ENCODE measurements at places on chromosomes 16 and 17. TPM values are rescaled to one million over a fixed set of nuclear protein-coding genes. Genes with fewer than 3 reads are reported as not detected.

DNA sequence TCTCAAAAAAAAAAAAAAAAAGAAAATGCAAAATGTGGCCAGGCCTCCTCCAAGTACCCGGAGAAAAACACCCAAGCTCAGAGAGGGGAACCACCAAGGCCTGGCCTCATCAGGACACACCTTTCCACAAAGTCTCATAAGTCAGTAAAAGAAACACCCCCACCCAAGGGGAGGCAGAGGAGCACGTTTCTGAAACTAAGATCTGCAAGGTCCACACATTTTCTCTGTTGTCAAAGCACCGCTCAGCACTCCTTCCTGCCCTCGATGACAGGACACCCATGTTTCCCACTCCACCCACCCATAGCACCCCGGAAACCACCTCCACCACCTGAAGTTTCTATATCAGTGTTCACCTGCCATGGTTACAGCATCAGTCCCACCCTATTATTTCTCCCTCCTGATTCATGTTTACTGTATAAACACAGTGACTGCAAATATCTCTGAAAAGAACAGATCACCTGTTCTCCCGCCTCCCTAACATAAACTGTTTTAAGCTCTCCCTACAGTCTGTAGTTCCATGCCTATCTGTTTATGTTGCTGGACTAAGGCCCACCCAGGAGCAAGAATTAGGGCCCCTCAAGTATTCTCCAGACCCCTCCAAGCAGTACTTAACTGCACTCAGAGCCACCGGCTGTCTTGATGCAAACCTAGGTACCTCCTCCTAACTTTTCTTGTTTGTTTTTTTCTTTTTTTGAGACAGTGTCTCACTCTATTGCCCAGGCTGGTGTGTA lies 2.0 kb downstream of the CORO7 start:
- H3K4me1 ChIP-seq: peaks cover 10% of the 10 kb centered on the region
- peaks cover 5% of the 10 kb centered on the region for H3K27me3 ChIP-seq
- peak overlapping the region; percentile 48 for H3K4me3 ChIP-seq
- no peak for DNase-seq

SPATA20 gene
- total RNA-seq: 71.7 TPM

TNFRSF13B gene
- total RNA-seq: not detected

DNA sequence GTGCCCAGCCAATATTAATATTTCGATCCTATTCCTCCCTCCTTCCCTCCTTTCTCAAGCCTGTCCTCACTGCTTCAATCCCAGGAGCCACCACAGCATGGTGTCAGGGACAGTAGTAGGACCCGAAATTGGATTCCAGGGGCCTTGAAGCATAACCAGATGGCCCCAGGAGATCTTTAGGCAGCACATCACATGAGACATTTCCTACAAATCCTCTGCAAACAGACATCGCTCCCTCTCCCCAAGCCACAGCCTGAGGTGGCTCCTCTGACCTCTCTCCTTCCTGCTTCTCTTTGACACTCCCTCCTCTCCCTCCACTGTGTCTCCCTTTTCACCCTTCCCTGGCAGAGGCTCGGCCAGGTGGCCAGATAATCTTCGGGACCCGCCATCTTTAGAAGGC lies 76.6 kb downstream of the BMERB1 start:
- H3K36me3 ChIP-seq: no peaks in the 10 kb centered on the region
- H3K4me1 ChIP-seq: no peaks in the 10 kb centered on the region
- peaks cover 36% of the 10 kb centered on the region for H3K27me3 ChIP-seq
- DNase-seq: no peak
- H3K27ac ChIP-seq: no peak overlapping the region

FGF11 gene
- total RNA-seq: 26.8 TPM

DNA sequence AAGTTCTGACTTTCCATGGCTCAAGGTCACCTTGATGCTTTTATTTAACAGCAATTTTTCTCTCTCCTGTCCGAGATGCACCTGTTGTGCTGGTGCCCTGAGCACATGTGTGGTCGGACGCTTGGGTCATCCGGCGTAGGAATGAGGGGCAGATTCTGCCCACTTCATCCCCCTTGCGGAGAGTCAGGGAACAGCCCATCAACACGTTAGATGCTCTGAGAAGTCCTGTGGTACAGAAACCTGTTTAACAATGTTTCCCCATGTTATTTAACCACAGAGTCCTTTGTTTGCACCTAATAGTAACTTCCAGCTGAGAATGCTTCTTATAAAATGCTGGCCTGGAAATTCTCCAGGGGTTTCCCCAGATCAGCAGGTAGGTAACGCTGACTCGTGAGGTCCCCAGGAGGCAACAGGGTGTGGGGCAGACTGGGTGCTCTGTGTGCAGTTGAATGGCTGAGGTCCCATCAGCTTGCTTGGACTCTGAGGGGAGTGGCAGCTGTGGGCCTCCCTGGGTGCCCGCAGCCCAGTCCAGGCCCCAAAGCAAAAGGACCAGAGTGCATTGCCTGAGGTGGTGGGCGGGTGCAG lies 17.8 kb downstream of the DOC2B start:
- no peak overlapping the region for H3K27ac ChIP-seq
- peaks cover 19% of the 10 kb centered on the region for H3K36me3 ChIP-seq
- no peak overlapping the region for H3K4me3 ChIP-seq
- peaks cover 2% of the 10 kb centered on the region for H3K4me1 ChIP-seq

All from mesothelial cell of epicardium (in vitro differentiated cells).